ENCODE measurements at places on chromosomes 5 and 9.
A peak's percentile ranks its signal among the peaks of the same experiment; 100 is the strongest.

DNA sequence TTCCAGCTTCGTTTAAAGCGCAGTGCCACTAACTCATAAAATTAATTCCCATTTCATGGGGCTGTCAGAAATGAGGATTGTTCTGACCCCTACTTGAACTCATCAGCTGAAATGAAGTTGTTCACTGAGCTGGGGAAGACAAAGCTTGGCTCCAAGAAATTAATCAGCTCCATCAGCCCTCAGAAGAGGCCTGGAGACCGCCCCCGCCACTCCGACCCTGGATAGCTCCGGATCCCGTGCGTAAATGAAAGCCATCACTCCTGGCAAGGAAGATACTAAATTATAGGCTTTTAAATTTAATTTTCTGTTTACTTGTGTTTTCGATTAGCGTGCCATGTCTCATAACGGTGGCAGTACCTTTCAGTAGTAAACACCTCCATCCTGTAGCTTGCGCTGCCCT lies 142.8 kb upstream of the IRX2 start:
- no peak for DNase-seq

DNA sequence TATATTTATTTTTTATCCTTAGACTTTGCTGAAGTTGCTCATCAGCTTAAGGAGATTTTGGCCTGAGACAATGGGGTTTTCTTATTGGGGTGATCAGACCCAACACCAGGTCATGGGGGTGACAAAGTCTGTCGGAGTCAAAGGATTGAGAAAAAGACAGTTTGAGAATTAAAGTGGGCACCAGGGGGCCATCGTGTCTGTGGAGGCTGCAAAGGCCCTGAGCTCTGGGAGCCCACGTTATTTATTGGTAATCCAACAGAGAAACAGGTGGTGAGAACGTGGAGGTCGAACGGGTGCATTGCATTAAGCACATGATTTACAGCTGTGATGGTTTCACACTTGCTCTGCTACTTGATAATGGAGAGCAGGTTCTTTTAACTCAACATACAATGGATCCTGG lies 102.5 kb upstream of the CDH10 start:
- no peak for DNase-seq

GRCh38 chr5:39717176-39717897 lies 292.6 kb upstream of the DAB2 start:
- DNase-seq: no peak

GRCh38 chr9:133074111-133074651 lies 12.4 kb downstream of the CEL start:
- DNase-seq: no peak

DNA sequence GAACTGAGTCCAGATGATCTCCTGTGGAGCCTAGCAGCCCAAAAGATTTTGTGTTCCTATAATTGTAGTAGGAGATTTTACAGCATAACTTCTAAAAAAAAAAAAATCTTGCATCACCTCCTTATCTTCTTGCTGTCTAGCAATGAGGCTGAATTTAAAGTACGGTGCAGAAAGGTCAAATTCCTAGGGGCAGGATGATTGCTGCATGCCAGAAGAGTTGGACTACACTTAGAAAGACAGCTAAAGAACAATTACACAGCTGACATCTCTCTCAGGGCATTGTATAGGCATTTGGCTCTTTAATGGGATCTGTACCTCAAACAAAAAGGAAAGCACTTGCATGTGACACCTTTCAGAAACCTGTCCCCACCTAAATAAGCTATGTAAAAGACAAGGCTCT lies 443.2 kb downstream of the HCN1 start:
- no peak for DNase-seq

GRCh38 chr5:16881251-16881650 lies 54.8 kb downstream of the MYO10 start:
- DNase-seq: no peak

DNA sequence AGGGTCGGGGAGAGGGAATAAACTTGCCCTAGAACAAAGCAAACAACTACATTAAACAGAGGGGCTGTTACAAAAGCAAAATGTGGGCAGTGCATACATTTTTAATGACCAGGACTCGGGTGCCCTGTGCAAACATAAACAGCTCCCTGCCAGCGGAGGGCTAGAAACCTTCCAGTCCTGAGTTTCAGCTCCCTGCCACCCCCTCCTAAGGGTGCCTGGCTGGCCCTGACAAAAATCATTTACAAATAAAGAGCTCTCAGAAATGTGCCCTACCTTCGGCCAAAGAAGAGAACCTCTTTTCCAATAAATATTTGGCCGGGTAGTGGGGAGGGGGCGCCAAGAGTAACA lies 29.5 kb downstream of the FOXD1 start:
- DNase-seq: no peak

- DNase-seq: no peak
Observed at GRCh38 chr5:133244242-133244641, 192.4 kb downstream of the HSPA4 start.

DNA sequence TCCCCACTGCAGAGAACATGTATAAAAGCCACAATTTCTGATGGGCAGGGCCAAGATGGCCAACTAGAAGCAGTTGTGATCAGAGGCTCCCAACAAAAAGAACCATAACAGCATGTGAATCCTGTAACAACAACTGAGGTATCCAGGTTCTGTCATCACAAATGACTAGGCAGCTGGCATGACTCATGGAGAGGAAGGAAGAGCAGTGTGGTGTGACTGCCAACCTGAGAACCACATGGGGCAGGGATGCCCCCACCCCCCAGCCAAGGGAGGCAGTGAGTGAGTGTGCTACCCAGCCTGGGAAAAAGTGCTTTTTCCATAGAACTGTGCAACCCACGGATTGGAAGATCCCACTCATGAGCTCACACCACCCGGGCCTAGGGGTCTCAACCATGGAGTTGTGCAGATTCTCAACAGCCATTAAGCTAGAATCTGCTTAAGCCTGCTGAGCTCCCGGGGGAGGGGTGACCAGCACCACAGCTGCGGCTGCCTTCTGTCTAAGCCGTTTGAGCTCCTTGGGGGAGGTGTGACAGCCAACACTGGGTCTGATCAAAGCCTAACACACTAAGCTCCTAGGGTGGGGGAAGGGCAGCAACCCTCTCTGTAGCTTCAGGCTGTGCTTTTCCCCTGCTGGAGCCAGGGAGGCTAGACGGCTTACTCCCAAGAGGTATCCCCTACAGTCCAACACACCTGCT lies 80.1 kb upstream of the DMAC1 start:
- no peak for DNase-seq

DNA sequence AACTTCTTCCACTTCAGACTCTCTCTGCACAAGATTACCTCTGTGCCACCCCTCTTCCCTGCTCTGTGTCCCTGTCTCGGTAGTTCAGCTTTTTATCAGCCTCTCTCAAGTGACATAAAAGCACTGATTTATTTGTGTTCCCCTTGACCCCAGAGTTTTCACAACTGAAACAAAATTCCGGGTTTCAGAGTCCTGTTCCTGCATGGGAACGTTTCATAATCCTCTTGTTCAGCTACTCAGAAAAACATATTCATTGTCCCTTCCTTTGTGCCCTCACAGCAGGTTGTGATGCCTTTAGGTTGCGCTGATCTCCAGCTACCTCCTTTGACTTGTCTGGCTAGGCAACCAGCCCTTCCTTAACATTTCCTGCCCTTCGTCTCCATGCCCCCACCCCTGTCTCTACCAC lies 13.7 kb upstream of the ITGA1 start:
- DNase-seq: no peak

DNA sequence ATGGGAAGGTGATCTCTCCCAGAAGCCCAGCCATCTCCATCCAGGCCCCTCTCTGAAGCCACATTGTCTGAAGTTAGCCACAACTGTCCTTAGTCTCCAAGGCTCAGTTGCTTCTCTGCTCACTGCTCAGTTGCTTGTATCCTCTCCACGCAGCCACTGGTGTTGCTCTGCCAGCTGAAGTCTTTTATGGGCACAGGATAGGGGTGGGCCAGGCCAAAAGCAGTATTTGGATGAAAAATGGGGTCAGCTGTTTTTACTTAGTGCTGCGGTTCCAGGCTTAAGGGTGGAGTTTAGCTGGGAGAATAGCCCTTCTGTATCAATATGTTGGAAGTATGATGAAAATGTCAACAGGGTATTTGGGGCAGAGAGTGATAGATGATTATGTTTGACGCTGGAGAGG lies 168.8 kb upstream of the PPP1R2B start:
- peak; percentile 50 for DNase-seq

- DNase-seq: no peak
Observed at GRCh38 chr9:124303762-124304161, 46.0 kb downstream of the NEK6 start.

DNA sequence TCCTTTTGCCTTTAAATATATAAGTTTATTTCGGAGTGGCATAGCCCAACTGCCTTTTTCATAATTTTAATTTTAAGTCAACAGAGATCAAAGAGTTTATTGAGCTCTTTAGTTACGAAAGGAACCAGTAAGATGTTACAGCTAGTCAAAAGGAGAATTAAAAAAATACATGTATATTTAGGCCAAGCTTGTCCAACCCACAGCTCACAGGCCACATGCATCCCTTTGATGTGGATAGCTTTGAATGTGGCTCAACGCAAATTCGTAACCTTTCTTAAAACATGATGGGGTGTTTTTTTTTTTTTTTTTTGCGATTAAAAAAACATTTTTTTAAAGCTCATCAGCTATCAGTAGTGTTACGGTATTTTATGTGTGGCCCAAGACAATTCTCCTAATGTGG lies 50.2 kb upstream of the IL31RA start:
- no peak for DNase-seq

DNA sequence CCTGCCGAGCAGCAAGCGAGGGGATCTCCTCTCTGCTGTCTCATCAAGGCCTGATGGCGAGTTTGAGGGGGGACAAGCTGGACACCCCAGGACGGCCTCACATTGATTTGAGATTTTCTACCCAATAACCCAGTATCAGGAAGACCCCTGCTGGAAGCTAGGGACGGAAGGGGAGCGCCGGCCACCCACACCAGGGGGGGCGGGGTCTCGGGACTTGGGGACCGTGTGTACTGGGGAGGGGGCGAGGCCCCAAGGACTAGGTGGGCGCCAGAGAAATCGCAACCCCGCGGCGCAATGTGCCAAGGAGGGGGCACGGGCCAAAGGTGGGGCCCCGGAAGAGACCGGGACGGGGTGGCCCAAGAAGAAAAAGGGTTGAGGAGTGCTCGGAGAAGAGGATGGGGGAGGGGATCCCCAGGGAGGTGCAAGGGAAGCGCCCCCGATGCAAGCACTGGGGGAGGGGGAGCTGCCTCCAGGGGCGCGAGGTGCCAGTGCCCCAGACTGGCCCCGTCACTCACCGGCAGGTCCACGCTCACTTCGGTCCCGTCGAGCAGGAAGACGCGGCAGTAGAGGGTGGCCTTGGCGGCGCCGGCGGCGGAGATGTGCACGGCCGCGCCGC lies 1.1 kb downstream of the EPB41L4B start:
- DNase-seq: peak; percentile 51

GRCh38 chr9:38026021-38026809 lies 42.8 kb downstream of the SHB start:
- DNase-seq: no peak

- no peak for DNase-seq
Observed at GRCh38 chr5:85388770-85389169, 1004.1 kb upstream of the EDIL3 start.

GRCh38 chr5:107456281-107456715 lies 214.4 kb downstream of the EFNA5 start:
- no peak for DNase-seq

- no peak for DNase-seq
Observed at GRCh38 chr5:88401686-88402085, 133.0 kb upstream of the TMEM161B start.

DNA sequence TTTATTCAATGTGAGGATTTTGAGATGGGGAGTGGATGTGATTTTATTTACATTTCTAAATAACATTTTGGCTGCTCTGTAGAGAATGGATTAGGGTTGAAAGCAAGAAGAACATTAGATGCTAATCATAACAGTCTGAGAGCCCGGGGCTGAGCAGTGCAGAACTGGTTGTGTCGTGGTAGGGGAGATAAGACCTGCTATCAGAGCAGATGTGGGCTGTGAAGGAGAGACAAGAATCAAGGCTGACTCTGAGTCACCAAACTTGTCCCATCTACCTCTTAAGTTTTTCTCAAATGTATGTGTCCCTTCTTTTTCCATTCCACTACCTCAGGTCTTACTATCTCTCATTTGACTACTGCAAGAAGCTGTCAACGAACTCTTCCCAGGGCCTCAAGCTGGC lies 35.4 kb upstream of the SLC28A3 start:
- no peak for DNase-seq

DNA sequence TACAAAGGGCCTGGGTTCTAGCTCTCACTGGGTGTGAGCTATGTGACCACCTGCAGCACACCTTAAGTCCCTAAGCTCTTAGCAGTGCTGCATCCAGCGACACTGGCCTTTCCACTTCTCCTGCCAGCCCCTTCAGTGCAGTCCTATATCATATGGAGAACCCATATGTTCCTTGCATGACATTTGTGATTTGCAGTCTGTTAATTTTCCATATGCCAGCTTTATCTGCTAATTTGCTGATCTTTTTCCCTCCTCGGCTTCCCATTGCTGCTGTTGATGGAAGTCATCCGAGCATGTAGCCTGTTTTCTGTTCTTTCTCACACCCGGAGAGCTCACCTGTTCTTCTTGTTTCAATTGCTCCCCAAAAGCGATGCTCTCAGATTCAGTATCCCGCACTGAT lies 23.2 kb downstream of the PRDM6 start:
- no peak for DNase-seq
